Left colon (tissue), 2 donors: ENCODE measurements at places on chromosomes 4 and X. TPM values are rescaled to one million over a fixed set of nuclear protein-coding genes. Genes with fewer than 3 reads are reported as not detected.

COL25A1 gene
- total RNA-seq = 0.42 TPM

NRK gene
- 0.34 TPM for total RNA-seq

CSAG2 gene
- total RNA-seq = not detected

KCNIP4 gene
- 1.1 TPM for total RNA-seq

SLC4A4 gene
- total RNA-seq = 234 TPM

CYBB gene
- total RNA-seq = 8.8 TPM

PPEF1 gene
- not detected for total RNA-seq

TGIF2LX gene
- not detected for total RNA-seq

GABRA4 gene
- total RNA-seq = 0.24 TPM

GSX2 gene
- total RNA-seq = not detected

CCDC149 gene
- total RNA-seq = 15.4 TPM

TMEM31 gene
- total RNA-seq = not detected

ZDHHC15 gene
- total RNA-seq = 0.42 TPM

FAM53A gene
- total RNA-seq = 0.49 TPM

VMA21 gene
- 12.5 TPM for total RNA-seq

SUPT20HL1 gene
- total RNA-seq = not detected

DACH2 gene
- not detected for total RNA-seq

CTBP1 gene
- total RNA-seq = 180 TPM

PGAM4 gene
- total RNA-seq = not detected

TLR6 gene
- total RNA-seq = 1.4 TPM

C4orf36 gene
- total RNA-seq = 0.92 TPM

MAGEA4 gene
- not detected for total RNA-seq

HSFX4 gene
- not detected for total RNA-seq

CLGN gene
- total RNA-seq = 0.37 TPM

GYPE gene
- total RNA-seq = 0.18 TPM

HNRNPDL gene
- 88.4 TPM for total RNA-seq

MTNR1A gene
- total RNA-seq = 5.8 TPM

FSTL5 gene
- total RNA-seq = not detected

BTC gene
- 7.2 TPM for total RNA-seq

NXF2 gene
- not detected for total RNA-seq

TNIP3 gene
- 3.8 TPM for total RNA-seq

GC gene
- not detected for total RNA-seq

GLRA2 gene
- total RNA-seq = 1.6 TPM

GAGE12E gene
- not detected for total RNA-seq

ZNF157 gene
- total RNA-seq = 0.17 TPM

ZCCHC18 gene
- total RNA-seq = 0.14 TPM

UCHL1 gene
- 12.2 TPM for total RNA-seq

DSPP gene
- total RNA-seq = not detected

ZFP42 gene
- total RNA-seq = not detected

USP27X gene
- total RNA-seq = 1.3 TPM

SHROOM4 gene
- total RNA-seq = 3.8 TPM

KLHL4 gene
- total RNA-seq = 0.34 TPM

FMR1 gene
- total RNA-seq = 40.2 TPM

TECRL gene
- total RNA-seq = not detected

WNK3 gene
- total RNA-seq = 0.06 TPM

PNMA5 gene
- not detected for total RNA-seq

RPS3A gene
- 1,396 TPM for total RNA-seq

CT47B1 gene
- not detected for total RNA-seq

IL2 gene
- total RNA-seq = not detected

AASDH gene
- 6.5 TPM for total RNA-seq

PPP2R2C gene
- 0.53 TPM for total RNA-seq

AVPR2 gene
- total RNA-seq = 0.52 TPM

MSX1 gene
- total RNA-seq = 0.24 TPM
